ENCODE measurements at places on chromosomes 12 and 14.

GRCh38 chr14:93132472-93133065 lies 16.8 kb upstream of the ITPK1 start:
- no peak for DNase-seq

GRCh38 chr14:82067221-82067875 lies 533.7 kb upstream of the SEL1L start:
- no peak for DNase-seq

DNA sequence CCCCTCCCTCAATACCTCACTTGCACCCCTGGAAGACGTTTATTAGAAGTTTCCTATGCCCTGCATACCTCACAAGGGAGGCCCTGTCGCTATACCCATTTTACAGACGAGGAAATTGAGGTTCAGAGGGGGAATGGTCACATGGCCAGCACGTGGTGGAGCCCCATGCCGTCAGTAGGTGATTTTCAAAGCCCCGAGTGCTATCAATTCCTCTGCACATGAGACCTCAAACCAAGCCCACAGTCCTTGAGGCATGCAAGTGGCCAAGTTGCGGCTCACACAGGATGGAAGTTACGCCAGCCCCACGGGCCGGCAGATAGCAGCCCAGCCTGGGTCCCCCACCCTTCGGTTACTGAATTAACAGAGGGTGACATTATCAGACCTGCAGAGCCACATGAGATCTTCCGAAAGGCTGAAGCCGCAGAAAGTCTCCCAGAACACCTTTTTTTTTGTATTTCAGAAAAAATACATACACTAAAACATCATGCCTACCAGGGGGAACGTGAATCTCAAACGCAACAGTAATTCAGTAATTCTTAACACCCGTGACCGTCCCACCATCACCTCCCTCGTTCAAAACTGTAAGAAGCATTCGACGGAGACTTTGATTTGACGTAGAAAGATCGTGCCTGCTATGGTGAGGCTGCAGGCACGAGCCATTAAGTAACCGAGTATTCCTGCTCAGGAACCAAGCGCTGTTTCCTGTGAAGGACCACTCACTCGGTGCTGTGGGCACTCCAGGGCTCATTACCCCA lies 129.0 kb downstream of the RFLNA start:
- DNase-seq = no peak

- DNase-seq = no peak
Observed at GRCh38 chr12:12024911-12025682, 45.6 kb upstream of the BCL2L14 start.

GRCh38 chr14:80659783-80660182 lies 281.8 kb downstream of the CEP128 start:
- no peak for DNase-seq

DNA sequence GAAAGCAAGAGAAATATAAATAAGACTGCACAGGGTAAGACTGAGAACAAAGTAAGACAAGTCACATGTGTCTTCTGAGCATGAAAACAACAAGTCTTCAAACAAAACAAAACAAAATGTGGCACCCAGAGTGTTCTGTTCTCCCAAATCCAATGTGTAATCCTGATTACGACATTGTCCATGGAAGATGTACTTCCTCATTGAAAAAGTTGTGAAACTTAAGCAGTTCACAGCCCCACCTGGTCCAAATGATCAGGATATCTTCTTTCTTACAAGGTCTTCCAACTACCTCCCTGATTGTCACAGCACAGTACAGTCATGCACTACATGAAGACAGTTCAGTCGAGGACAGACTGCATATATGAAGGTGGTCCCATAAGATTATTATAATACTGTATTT lies 23.3 kb upstream of the NEK9 start:
- no peak for DNase-seq

GRCh38 chr12:6730169-6730568 lies 6.3 kb downstream of the COPS7A start:
- DNase-seq = no peak

GRCh38 chr12:49121047-49121696 lies 10.0 kb downstream of the TUBA1B start:
- DNase-seq = no peak

- no peak for DNase-seq
Observed at GRCh38 chr12:46990211-46990610, 89.2 kb upstream of the PCED1B start.

GRCh38 chr14:75960231-75960630 lies 21.6 kb downstream of the TGFB3 start:
- no peak for DNase-seq

GRCh38 chr14:91388551-91388975 lies 29.1 kb downstream of the CCDC88C start:
- no peak for DNase-seq
